ENCODE measurements at places on chromosomes 5 and 9.

- no peak for DNase-seq
These were observed 36.7 kb downstream of the DOCK8 start for GRCh38 chr9:251398-251797.

- DNase-seq = no peak
These were observed 2148.9 kb upstream of the ACO1 start for GRCh38 chr9:30235564-30235963.

- no peak for DNase-seq
These were observed 10.4 kb downstream of the BICD2 start for GRCh38 chr9:92754091-92754745.

- no peak for DNase-seq
These were observed 74.8 kb upstream of the PJA2 start for GRCh38 chr5:109484597-109484996.

- DNase-seq = no peak
These were observed 122.9 kb downstream of the HINT1 start for GRCh38 chr5:131042021-131042789.

GRCh38 chr9:112180387-112180881 is 5.3 kb upstream of the SUSD1 start:
- peak; percentile 79 for DNase-seq

DNA sequence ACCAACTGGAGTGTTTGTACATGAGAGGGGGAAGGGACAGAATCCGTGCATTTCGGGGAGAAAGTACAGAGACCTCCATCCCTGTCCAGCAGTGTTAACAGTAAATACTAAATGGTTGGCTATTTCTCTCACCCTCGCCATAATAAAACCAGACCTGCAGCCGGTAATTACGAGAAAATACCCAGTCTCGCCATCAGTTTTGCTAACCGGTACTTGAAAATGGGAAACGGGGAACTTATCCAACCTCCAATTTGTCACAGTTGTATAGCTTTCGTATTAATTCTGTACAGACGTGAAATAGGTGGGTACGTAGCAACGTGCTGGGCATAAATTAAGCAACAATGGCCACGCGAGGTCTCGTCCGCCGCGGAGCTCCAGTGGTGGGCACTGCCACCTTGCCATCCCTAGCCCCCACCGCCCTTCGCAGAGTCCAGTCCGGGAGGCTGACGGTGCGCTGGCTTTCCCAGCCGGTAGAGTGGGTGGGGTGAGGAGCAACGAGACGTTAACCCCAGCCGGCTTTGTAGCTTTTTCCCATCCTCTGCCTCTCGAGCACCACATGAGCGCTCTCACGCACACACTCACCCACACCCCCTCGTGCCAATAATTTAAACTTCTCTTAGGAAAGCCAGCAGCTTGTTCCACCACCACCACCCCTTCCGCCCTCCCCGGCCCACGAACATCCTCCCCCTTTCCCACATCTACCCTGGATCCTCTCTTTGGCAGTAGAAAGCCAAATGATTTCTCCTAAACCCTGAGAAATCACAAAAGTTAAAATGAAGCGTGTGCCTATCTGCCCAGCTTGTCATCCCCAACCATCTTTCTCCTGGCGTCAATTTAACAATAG is 1.8 kb downstream of the ELAVL2 start:
- no peak for DNase-seq

DNA sequence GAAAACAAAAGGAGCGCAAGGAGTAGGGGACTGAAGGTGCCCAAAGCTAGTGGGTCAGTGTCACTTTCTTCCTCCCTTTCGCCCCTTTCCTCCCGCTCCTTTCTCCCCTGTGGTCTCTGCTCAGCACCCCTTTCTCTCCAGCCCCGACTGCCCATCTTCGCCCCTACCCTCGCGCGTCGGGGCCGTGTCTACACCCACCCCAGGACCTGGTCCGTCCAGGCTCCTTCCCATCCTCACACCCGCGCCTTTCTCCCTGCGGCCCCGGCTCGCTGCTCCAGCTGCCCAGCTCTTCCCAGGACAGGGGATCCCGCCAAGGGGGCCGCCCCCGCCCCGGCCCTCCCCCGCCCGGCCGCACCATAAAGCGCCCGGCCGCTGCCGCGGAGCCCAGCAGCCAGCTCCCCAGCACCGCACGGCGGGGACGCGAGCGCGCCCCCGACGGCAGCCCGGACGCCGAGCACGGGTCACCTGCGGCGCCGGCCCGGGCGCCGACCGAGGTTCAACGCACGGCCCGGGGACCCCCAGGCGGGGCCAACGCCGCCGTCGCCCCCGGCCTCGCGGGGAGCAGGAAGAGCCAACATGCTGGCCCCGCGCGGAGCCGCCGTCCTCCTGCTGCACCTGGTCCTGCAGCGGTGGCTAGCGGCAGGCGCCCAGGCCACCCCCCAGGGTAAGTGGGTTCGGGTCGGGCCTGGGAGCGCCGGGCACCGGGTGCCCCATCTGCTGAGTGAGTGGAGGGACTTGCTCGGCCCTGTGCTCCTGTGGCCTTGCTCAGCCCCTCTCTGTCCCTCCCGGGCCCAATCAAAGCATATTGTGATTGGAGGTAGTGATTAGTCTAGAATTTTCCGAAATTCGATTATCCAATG is at the start of gene THBS4:
THBS4 (plus strand) TSS at position 387 of the 860 bp plus-strand sequence; CDS start at position 577, 190 bp downstream.
- no peak for DNase-seq

GRCh38 chr5:150352244-150353031 is 5.1 kb upstream of the TCOF1 start:
- no peak for DNase-seq

DNA sequence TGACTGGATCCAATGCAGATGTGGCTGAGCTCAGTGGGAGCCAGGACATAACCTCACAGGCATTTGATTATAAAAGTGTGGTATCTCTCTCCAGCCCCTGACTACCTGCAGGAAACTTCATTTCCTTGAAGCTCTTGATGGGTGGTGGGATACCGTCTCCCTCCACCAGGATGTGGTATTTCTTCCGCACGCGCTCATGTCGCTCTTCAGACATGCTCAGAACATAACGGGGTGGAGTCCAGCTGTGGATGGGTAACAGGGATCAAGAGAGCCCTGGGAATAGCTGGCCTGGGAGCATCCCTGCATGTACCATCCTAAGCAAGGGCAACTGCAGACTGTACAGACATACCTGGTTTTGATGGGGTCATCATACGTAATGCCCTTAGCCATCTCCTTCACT is 1.2 kb downstream of the DDX41 start:
- no peak for DNase-seq

GRCh38 chr9:35606138-35606504 is 1.1 kb downstream of the TESK1 start:
- no peak for DNase-seq

- DNase-seq = no peak
These were observed 1371.0 kb upstream of the DMAC1 start for GRCh38 chr9:9170439-9171134.

GRCh38 chr5:55427157-55427556 is 107.6 kb downstream of the PLPP1 start:
- DNase-seq = no peak

DNA sequence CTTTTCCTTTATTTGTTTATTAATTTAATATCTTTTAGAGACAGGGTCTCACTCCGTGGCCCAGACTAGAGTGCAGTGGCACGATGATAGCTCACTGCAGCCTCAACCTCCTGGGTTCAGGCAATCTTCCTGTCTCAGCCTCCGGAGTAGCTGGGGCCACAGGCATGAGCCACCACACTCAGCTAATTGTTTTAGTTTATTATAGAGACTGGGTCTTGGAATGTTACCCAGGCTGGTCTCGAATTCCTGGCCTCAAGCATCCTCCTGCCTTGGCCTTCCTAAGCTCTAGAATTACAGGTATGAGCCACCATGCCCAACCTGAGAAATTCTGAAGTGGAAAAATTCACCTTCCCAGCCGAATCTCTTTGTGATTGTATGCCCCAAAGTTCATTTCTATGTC is 139.4 kb upstream of the SLC12A2 start:
- no peak for DNase-seq

DNA sequence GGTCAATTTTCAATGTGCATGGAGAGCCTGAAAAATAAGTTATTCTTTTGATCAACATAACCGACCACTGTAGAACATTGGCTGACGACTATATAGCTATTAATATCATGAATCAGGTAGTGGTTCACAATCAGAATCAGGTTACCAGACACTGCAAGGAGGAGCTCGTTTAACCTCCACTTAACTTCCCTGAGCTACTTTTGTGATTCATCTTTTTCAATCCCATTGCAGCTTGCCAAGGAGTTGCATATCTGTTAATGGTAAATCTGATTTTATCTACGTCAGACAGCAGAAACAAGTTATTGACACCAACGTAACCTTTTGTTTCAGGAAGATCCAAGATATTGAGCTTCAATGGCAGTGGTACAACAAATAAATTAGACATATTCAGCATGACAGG is 2263.8 kb upstream of the ACO1 start:
- no peak for DNase-seq

DNA sequence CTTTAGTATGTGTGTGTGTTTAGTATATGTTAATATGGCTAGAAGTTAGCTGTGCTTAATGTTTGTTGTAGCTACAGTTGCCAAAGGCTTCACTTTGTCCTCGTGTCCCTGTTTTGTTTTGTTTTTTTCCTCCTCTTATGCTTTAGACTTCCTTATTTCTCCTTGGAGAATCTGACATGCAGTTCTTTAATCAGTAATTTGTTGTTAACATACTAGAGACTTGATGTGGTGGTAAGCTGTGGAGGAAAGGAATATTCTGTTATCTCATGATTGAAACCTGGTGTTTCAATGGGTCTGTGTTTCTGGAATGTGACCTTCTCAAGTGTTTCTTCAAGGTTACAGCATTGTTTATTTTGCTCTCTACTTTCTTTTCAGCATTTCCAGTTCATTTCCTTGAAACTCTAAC is 515.6 kb upstream of the ST8SIA4 start:
- DNase-seq = no peak

DNA sequence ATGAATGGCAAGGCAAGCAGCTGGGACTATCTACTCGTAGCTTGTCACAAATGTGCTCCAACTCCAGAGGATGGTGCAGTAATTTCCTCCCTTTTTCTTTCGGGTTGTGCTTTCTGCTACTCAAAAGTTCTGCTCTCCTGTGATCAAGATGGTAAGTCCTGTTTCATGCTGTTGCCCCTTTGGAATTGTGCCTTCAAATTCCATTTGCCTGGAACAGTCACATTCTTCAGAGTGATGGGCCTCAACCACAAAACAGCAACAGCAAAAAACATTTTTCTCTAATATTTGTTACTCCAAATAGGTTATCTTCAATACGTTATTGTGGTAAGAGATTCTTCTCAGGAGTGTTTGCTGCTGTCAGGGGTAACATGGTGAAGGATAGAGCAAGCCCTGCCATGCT is 209.3 kb downstream of the PALM2AKAP2 start:
- no peak for DNase-seq

GRCh38 chr5:60243713-60244112 is 350.2 kb upstream of the PDE4D start:
- DNase-seq = no peak

DNA sequence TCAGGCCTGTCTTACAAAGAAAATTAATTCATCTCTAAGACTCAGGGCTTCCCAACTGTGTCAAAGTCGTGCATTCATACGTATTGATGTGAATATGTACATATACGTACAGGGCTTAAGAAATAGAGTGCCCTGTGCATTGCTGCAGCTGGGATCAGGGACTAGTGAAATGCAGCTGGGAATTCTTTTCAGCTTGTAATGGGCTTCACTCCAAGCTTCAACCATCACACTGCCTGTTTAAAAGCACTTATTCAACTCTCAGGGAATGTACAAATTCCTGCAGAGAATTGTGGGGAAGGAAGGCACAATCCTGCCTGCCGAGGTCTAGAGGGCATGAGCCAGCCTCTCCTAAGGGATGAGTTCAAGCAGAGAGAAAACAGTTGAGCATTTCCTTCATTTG is 59.6 kb upstream of the MAN2A1 start:
- DNase-seq = no peak

GRCh38 chr5:124289641-124290311 is 456.7 kb downstream of the ZNF608 start:
- no peak for DNase-seq

GRCh38 chr5:44539602-44539919 is 150.3 kb upstream of the FGF10 start:
- DNase-seq = no peak

GRCh38 chr5:160315968-160316367 is 3.6 kb upstream of the CCNJL start:
- DNase-seq = peak; percentile 68

GRCh38 chr5:76542887-76543690 is 80.1 kb downstream of the F2RL2 start:
- DNase-seq = no peak

- DNase-seq = no peak
These were observed 700.3 kb upstream of the TYRP1 start for GRCh38 chr9:11992866-11993265.

DNA sequence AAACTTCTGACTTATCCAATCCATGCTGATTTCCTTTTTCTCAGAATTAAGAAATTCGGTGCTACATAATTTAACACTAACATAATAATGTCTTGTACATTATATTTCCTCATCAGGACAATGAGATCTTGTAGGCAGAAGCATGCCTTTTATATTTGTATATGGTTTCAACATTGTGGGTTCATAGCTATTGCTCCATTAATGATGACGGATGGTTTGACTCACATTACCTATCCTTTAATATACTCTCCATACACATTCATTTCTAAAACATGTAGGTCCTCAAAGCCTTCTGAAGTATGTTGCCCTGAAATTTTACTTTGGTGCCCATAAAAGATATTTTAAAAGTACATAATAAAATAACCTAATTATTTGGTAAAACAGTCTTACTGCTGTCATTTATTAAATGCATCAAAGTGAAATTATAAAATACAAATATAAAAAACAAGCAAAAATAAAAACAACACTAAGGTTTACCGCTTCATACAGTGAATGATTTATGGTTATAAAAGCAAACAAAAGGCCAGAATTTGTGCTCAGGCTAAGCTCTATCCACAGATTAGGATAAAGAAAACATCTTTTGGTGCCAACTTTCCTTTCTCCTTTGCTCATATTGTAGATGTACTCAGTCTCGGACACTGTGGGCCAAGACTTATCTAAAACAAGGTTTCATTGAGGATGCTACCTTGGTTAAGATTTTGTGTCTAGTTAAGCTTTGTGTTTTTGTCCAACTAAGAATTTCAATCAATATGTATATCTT is 61.2 kb upstream of the GCNT4 start:
- DNase-seq = no peak

DNA sequence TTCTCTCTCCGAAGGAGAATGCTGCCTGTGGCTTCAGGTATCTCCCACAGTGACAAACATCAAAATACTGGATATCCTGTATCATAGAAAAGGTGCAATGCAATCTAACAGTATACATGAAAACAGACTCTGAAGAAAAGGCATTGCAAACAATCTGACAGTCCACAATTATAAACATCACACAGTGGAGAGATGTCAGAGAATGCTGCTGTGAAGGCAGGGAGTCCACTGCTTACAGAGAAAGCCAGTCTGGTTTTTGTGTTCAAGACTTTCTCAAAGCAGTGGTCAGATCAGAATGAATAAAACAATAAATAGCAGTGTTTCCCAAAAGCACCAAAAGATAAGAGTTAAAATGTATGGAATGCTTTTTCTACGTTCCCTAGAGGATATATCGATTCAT is 28.7 kb downstream of the TTC23L start:
- no peak for DNase-seq

- no peak for DNase-seq
These were observed 9.6 kb downstream of the TMOD1 start for GRCh38 chr9:97510797-97511654.

- no peak for DNase-seq
These were observed 66.2 kb downstream of the IZUMO3 start for GRCh38 chr9:24479361-24480059.

GRCh38 chr5:59380350-59380951 is 513.1 kb downstream of the PDE4D start:
- peak; percentile 9 for DNase-seq

- DNase-seq = no peak
These were observed 1026.3 kb downstream of the CDH12 start for GRCh38 chr5:21826884-21827283.

Data from HL-60 (cell line).